ENCODE measurements at places on chromosomes 2 and 18.
A peak's percentile ranks its signal among the peaks of the same experiment; 100 is the strongest.

GRCh38 chr2:151638191-151638933 lies 95.9 kb downstream of the NEB start:
- no peak for DNase-seq

- DNase-seq: peak; percentile 70
These were observed 106.7 kb upstream of the KLHL14 start for GRCh38 chr18:32879497-32879896.

GRCh38 chr2:33020883-33021282 lies 74.1 kb downstream of the LTBP1 start:
- no peak for DNase-seq

- no peak for DNase-seq
These were observed 53.6 kb upstream of the SLC14A1 start for GRCh38 chr18:45670281-45670962.

DNA sequence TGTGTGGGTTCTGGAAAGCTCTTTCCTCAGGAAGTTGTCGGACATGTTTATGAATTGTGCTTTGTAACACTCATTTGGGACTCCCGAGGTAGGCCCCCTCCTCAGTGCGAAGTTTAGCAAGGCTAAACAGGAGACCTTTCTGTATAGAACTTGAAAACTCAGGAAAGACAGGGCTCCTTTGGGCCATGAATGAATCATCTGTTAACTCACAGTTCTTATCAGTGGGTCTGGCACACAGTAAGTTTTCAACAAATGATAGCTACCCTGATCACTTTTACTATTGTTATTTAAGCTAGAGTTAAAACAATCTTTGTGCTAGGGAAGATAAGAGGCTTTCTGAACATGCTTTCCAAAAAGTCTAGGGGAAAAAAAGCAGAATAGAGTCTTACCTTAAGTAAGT lies 430.5 kb upstream of the ETAA1 start:
- no peak for DNase-seq

GRCh38 chr2:16640867-16641266 lies 24.8 kb downstream of the CYRIA start:
- DNase-seq: no peak

DNA sequence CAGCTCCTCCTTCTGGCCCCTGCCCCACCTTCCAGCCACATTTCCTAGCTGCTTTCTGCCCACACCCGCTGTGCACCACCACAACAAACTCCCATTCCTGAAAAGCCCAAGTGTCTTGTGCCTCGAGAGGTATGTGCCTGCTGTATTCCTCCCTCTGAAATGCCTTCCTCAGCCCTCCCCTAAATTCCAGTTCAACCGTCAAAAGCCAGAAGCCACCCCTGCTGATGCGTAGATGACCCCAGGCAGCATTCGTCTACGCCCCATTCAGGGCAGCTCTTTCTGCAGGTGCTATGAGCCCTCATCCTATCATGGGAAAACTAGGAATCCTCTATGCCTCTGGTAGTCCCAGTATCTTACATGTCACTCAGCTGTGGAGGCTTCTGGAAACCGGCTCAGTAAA lies 71.7 kb downstream of the DNMT3A start:
- DNase-seq: no peak

GRCh38 chr2:221715523-221716247 lies 143.6 kb upstream of the EPHA4 start:
- no peak for DNase-seq

DNA sequence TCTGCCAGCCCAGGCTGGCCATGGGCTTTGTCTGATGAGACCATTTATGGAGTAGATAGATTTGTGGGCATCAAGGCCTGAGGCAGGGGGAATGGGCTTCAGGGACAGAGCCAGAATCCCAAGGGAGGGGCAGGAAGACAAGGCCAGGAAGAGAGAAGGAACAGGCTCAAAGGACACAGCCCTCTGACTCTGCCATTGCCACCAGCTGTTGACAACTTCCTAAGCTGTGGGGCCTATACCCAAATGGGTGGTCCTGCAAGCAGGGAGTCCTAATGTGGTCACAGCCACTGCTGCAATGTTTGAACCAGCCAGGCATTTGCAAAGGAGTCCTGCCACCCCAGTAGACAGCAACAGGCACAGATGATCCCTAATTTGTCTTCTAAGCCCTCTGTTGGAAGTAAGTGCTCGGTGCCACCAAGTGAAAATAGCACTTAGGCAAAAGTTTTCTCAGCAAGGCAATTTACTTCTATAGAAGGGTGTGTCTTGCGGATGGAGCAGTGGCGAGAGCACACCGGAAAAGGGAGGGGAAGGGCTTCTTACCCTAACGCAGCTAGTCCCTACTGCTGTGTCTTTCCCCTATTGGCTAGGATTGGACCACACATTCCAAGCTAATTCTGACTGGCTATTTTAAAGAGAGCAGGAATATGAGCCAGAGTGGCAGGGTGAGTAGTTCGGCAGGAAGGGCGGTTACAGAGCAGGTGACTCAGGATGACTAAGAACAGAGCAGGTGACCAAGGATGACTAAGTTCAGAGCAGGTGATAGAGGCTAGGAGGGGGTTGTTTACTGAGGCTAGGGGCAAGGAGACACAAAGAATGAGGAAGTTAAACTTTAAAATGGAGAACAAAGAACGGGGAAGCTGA lies 47.2 kb downstream of the C1QL2 start:
- peak; percentile 16 for DNase-seq

DNA sequence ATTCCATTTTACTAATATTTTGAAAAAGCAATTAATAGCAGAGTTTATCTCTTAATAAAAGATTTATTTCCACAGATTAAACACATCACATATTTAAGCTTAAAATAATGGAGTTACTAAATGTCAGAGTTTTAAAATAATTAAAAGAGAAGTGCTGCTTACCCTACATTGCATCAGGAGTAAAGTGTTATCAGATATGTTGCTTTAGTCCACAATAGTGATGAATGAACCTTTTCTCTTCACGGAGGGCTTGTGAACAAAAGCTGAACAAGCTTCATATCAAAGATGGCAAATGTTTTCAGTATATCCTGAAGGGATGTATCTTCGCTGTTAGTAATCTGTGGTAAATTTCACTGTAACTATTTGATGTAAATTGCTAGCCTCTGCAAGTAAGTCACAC lies 69.4 kb upstream of the TTC27 start:
- DNase-seq: no peak

DNA sequence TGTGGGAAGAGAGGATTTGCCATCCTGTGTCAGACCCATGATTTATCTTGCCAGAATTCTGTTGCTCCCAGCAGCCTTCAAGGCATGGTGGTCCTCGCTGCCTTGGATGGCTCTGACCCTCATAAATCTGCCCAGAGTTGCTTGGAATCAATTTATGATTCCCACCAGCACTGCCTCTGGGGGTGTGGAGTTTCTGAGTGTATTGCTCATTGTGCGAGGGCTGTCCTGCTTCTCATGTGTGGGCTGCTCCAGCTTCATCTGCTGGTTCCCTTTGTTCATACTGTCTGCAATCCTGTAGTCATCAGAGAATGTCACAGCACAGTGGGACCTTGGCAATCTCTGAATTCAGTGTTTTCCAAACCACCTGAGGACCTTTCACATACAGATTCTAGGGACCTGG lies 139.8 kb downstream of the CLIP4 start:
- DNase-seq: no peak

DNA sequence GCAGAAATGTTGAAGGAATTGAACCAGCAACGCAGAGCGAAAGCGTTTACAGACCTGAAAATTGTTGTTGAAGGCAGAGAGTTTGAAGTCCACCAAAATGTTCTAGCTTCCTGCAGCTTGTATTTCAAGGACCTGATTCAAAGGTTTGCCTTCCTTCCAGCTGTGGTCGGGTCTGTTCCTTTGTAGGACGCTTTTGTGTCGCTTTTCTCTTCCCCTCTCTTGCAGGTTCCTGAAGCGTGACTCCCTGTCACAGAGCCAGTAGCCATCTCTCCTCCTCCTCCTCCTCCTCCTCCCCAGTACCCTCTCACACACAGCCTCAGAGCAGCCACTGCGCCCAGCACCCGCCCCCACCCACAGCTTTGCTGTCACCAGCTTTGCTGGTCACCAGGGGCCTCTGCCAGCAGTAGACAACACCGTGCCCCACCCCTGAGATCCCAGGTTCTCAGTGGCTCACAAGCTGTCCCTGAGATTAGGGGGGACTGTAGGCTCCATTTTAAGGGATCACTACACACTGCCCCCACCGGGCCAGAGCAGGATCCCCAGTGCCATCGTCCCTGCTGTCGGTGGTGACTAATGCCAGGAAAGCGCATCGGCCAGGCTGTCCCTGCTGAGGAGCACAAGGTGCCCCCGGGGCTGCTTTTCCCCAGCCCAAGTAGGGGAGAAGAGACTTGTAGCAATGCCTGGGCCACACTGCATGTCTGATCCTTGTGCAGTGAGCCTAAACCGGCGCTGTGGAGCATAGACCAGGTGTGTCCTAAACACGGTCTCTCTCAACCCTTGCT lies 242.3 kb downstream of the ATAD2B start:
- DNase-seq: no peak

DNA sequence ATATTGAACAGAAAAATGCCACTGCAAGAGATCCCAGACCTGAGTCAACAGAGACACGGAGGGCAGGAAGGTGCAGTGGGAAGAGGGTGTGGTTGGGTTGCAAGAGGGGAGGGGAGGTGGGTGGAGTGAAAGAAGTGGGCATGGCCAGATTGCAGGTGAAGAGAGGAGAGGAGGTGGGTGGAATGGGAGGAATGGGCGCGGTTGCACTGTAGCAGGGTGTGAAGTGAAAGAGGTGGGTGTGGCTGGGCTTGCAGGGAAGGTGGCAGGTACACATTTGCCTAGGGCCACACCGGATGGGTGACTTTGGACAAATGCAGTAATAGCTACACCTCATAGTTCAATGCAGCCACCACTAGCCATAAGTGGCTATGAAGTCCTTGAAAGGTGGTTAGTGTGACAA lies 71.1 kb downstream of the DOCK10 start:
- no peak for DNase-seq

GRCh38 chr18:3441290-3441689 lies 8.7 kb upstream of the TGIF1 start:
- DNase-seq: no peak

GRCh38 chr2:98483257-98483861 lies 38.7 kb downstream of the INPP4A start:
- DNase-seq: no peak

DNA sequence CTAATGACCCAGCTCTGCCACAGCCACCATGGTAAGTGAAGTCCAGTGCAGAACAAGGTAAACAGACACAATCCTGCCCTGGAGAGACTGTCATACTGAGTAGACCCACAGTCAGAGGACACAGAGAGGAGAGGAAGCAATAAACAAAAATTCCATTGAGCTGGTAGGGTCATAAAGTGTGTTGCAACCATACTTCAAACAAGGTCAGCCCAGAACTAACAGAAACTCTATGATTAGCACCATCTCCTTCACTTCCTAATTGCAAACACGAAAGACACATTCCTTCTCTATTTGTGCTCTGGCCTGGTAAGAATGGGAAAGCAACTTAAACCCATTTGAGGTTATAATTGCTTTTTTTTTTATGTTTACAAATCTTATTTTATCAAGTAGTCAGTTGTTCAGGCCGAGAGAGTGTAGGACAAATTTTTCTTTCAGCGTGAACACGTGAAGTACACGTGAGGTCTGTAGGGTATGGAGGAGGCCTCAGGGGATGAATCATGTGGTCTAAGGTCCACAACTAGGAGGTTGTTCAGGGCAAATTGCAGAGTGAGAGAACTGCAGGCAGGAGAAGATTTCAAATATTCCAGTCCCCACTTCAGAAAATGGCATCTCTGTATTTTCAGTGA lies 71.4 kb upstream of the GLS start:
- no peak for DNase-seq

GRCh38 chr2:205407984-205408383 lies 274.3 kb upstream of the NRP2 start:
- DNase-seq: no peak

- DNase-seq: no peak
These were observed 64.5 kb downstream of the CACNB4 start for GRCh38 chr2:152034257-152034801.

DNA sequence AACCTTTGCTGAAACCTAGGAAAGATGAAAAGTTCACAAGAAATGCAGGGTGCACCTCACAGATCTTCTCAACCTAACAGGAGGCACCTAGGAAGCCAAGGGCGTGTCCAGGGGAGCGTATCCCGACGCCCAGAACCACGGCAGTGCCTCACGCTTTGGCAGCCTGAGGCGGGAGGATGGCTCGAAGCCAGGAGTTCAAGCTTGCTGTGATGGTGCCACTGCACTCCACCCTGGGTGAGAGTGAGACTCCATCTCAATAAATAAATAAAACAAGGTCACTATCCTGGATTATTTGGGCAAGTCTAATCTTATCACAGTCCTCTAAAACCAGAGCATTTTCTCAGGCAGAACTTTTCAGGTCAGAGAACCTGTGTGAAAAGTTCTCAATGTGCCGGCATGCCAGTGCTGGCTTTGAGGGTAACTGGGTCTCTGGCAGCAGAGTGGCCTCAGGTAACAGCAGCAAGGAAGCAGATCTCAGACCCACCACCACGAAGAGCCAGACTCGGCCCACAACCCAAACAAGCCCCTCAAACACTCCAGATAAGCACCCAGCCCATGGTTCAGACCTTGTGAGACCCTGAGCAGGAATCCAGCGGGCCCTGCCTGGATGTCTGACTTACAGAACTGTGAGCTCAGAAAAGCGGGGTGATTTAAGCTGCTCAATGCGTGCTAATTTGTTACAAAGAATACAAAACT lies 11.7 kb downstream of the HSBP1L1 start:
- no peak for DNase-seq

GRCh38 chr18:69878213-69878933 lies 69.3 kb downstream of the CD226 start:
- DNase-seq: no peak

GRCh38 chr18:56233595-56233994 lies 404.8 kb downstream of the TXNL1 start:
- no peak for DNase-seq

GRCh38 chr2:239598732-239599090 lies 197.9 kb upstream of the HDAC4 start:
- DNase-seq: no peak

GRCh38 chr18:55387139-55387984 lies 200.6 kb downstream of the TCF4 start:
- no peak for DNase-seq

- DNase-seq: no peak
These were observed 112.4 kb downstream of the AOX1 start for GRCh38 chr2:200698217-200698616.

- no peak for DNase-seq
These were observed 472.0 kb upstream of the ETAA1 start for GRCh38 chr2:66925128-66925527.

DNA sequence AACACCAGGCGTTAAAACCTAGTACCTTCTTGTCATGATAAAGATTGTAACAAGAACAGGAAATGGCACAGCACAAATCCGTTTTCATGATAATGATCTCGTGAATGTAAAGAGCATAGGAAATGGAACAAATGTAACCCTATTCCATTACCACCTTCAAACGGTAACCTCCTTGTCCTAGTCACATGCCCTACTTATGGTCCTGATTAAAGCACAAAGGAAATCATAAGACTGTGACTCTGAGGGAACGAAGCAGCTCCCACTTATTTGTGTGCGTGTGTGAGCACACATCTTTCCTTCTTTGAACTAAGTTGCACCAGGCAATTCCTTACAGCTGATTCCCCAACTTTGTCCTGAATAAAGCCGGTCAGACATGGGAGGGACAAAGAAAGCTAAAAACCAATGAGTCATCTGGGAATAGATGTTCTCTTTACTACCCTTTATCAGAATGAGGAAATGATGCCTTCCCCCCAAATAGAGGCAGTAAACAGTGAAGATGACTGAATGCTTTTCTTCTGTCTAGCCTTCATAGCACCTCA lies 192.6 kb downstream of the IKZF2 start:
- no peak for DNase-seq

Measured in kidney epithelial cell (primary cell).